ENCODE measurements at places on chromosomes 2 and 18.

DNA sequence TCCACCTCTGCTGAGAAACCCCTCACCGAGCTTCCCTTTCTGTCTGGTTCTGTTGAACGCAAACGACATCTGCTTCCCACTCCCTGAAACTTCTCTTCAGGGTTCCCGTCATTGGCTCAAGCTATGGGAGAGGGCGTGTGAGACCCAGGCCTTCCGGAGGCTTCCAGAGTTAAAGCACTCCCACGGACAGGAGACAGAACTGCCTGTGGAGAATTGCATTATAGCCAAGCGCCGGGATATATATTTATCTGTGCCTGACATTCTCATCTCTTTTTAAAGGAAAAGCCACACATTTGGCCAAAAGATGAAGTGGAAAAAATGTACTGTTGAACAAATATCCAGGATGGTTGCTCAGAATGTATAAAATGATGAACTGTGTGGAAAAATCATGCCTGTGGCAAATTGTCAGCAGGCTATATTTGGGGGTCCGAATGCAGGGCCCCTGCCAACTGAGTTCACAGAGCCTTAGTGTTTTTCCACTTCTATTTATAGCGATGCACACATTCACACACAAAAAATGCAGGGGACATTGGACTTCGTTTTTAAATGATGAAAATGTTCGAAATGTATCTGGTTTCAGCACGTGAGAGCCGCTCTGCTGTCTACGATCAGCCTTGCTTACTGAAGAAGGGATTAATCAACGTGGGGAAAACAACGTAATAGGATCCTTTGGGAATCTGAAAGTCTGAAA, 59.5 kb downstream of the E2F6 start:
- no peak for DNase-seq

DNA sequence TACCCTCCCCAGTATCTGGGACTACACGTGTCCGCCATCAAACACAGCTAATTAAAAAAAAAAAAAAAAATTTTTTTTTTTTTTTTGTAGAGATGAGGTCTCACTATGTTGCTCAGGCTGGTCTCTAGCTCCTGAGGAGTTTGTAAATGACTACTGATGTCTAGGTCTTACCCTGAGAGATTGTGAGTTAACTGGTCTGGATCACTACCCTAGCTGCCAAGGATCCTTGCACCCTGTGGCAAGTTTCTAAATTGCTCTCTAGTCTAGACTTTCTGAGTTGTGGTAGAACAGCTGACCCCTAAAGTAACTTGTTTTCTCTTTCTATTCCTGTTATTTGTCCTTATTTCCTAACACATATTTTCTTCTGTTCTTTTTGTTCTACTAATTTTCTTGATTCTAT, 44.5 kb downstream of the ABHD3 start:
- DNase-seq: no peak

DNA sequence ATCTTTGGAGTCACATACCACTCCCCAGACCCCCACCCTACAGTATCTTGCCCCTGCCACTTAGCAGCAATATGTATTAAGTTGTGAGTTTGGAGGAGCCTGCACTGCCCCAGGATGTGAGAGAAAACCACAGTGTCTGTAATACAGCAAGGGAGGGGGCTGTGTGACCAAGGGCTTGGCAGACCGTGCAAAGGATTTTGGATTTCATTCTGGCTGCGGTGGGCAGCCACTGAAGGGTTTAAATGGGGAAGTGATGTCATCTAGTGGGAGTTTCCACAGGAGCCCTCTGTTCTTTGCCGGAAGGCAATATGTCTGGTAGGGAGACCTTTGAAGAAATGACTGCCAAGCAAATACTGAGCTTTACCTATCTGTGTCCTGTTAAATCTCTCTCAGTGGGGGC, 202.4 kb downstream of the FHOD3 start:
- no peak for DNase-seq

- no peak for DNase-seq
Observed at GRCh38 chr18:68956650-68957049, 158.8 kb downstream of the CCDC102B start.

DNA sequence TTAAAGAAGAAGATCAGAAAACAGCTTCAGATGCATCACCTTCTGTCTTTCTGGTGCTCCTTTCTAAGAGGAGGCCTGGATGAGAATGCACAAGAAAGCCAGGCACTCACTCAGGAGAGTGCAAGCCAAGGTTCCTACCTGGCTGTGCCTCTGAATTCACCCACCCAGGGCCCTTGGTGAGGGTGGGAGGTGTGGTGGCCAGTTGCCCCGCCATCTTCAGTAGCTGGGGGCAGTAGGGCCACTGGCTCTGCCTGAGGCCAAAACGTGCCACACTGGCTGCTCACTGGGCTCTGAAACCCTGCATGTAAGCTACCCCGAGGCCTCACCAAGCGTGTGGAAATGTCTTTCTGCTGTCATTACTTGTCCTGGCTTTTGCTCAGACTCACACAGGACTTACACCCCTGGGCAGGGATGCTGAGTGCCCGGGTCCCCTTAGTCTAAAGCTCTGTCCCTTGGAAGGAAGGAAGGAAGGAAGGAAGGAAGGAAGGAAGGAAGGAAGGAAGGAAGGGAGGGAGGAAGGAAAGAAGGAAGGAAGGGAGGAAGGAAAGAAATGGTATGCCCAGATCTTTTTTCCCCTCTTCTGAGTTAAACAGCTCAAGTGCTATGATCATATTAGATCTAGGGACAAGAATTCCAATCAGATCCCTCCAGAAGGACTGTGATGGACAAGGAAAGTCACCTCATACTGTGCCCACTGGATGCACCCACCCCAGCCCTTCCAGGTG, 8.5 kb upstream of the LBH start:
- DNase-seq: no peak

DNA sequence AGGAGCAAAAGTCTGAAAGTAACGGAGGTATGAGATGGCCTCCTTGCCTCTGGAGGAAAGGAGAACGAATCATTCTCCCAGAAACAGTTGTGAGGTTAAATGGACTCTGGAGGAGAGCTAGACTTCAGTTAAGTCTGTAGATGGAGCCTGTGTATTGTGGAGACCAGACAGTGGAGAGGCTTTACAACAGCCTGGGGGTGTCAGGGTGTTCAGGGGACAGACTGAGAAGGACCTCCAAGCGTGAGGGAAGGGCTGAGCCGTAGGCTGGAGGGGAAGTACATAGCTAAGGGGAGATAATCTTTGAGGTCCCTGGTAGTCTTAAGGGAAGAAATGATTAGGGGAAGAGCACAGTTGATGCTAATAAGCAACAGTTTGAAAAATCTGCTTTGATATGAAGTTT, 76.6 kb downstream of the GALNT1 start:
- DNase-seq: no peak

GRCh38 chr2:66526180-66526579, 91.3 kb downstream of the MEIS1 start:
- DNase-seq: no peak

GRCh38 chr2:199806179-199806578, 44.8 kb downstream of the FTCDNL1 start:
- DNase-seq: no peak

- no peak for DNase-seq
Observed at GRCh38 chr18:45249246-45249661, 366.0 kb upstream of the SLC14A2 start.

- no peak for DNase-seq
Observed at GRCh38 chr18:30999186-30999585, 43.4 kb downstream of the DSC3 start.

DNA sequence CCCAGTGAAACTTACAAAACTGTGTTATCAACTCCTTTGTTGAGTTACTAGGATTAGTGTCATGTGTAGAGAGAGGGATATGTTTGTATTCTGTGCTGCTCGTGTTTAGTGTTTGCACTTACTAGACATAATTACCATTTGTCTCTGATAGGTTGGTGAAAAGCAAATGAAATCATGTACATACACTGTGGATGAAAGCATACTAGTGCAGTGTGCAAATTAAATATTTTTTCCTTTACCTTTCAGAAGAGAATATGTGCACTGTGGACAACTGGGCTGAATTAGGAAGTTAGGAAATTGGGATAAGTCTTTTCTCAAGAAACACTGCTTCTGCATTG, 1.2 kb downstream of the KIAA1328 start:
- no peak for DNase-seq

Data from CD4-positive, alpha-beta memory T cell (primary cell).